T-cell (primary cell): ENCODE measurements at places on chromosomes 4 and X.

DNA sequence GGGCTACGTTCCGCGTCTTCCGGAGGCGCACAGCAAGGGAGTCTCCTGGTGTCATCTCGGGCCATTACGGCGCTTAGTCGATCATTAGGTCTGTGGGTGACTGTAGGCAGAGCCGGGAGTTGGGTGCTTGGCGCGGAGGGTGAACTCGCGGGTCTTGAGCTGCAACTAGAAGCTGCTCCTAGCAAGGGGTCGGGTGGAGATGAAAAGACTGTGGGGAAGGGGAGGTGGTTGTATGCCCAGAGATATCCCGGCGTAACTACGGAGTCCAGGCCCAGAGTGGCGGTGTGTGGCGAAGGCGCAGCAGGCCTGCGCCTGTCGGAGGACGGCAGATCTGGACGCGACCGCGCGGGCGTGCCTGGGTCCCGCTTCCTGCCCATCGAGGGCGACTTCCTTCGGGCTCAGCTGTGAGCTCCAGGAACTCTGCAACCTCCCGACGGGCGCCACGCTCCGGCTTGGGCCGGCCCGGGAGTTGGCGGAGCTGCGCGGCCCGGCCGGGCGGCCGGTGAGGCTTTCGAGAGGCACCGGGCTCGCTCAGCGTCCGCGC, 2.7 kb upstream of the NKX3-2 start:
- no peak for DNase-seq

DNA sequence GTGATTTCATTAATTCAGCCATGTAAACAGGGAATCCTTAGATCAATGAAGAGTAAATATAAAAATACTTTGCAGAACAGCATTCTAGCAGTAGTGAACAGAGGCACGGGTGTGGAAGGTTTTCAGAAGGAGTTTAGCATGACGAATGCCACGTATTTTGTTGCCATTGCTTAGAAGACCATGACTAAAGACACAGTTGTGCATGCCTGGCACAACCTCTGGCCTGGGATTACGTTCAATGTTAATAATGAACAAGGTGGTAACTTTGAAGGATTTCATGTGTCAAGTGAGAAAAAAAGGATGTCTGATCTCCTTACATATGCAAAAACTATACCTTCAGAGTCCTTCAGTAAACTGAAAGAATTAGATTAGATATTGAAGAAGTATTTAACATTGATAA, 171.9 kb downstream of the MAGEB5 start:
- DNase-seq, result no peak

GRCh38 chr4:26076000-26076587, 162.1 kb downstream of the SMIM20 start:
- no peak for DNase-seq

GRCh38 chrX:10615931-10616774, 4.2 kb downstream of the MID1 start:
- no peak for DNase-seq

GRCh38 chr4:47215759-47216158, 184.4 kb downstream of the GABRB1 start:
- no peak for DNase-seq

DNA sequence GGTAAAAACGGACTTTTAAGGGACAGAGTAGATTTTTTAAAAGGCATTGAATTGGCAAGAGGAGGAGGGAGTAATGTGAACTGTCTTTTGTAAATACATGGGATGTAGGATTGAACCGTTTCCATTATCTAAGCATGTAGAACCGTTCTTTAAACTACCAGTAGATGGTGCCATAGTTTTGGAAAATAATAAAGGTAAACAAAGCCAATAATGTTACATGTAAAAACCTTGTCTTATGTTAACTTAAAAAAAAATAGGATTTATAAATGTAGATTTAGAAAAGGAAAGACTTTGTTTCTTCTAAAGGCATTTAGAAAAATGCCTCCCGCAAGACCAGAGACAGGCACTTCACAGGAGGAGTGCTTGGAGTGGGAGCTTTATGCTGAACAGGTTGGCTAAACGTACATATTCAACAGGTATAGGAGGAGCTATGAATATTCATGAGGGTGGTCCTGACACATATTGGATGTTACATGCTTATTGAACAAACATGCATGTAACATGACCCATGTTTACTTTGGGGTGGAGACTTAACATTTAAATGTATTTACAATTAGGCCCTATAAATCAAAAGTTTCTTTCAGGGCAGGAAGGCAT, 45.5 kb upstream of the FAM241A start:
- no peak for DNase-seq

DNA sequence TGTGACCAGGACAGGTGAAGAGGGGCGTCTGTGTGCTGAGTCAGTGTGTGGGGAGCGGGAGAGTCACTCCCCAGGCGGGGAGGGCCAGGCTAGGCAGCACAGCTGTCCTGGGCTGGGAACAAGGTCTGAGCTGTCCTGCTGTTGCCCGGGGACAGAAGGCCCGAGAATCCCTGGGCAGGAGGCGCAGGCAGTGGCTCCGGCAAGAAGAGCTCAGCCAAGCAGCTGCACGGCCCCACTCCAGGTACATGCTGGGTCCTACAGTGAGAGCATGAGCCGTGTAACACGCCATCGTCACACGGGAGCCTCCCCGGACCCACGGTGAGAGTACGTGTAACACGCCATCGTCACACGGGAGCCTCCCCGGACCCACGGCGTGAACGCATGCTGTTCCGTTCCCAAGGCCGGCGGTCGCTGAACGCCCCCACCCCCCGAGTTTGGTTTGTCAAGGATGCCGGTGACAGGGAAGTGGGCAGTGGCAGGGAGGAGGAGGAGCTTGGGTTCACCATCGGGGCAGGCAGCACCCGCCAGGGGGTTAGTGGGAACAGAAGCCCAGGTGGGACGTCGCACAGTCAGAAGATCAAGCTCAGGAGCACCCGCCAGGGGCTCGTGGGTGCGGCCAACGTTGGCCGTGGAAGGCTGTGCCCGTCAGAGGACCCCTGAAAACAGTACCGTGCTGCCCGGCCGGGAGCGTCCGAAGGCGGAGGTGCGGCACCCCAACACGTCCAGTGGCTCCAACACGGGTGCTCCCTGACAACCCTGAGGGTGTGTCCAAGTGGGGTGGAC, 15.6 kb downstream of the PPP2R3B start:
- DNase-seq, result no peak

- DNase-seq, result no peak
These were observed 41.0 kb downstream of the CEP135 start for GRCh38 chr4:55989766-55990165.

DNA sequence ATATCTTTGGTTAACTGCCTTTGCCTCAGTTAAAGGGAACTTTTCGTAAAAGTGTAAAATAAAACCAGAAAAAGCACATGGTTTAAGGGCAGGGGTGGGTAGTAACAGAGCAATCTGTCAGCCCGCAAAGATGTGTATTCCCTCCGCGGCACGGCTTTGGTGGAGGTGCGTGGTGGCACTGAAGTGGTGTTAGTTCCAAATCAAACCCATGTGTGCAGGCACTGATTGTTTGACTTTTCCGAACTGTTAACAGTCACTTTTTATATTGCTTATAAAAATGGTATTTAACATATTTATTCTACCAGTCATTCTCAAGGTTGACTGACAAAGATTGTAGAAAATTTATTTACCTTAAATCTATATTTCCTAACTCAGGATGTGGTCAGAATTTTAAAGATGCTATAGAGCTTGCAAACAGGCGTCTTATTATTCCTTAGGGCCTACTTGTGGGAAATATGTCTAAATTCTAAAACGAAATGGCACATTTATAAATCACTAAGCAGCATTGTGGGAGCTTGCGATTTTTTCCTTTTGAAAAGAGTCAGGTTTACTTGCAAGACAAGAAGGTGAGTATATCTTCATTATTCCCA, 272.7 kb upstream of the PCDH18 start:
- DNase-seq, result no peak

GRCh38 chr4:106329041-106329618, 12.8 kb downstream of the AIMP1 start:
- DNase-seq, result no peak

DNA sequence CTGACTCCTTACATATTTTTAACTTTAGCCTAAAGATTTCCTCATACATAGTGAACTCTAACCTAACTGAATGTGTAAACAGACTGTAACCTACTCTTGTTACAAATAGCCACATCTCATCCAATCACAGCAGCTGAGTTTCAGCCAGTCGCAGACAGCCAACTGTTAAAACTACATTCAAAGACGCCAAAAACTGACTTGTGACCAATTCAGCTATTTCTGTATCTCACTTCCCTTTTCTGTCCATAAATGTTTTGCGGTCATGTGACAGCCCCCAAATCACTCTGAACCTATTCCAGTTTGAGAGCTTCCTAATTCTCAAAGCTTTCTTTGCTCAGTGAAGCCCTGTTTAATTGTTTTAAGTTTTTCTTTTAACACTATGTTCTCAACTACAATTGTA, 2731.9 kb downstream of the ARAP2 start:
- DNase-seq, result no peak
